ENCODE measurements at places on chromosomes 2 and 18. TPM values are rescaled to one million over a fixed set of nuclear protein-coding genes. Genes with fewer than 3 reads are reported as not detected.
A peak's percentile ranks its signal among the peaks of the same experiment; 100 is the strongest.

Gene DSG1
- polyA plus RNA-seq = 0.19 TPM

Gene TUBB8B
- not detected for polyA plus RNA-seq

Gene CFAP65
- polyA plus RNA-seq = 3.4 TPM

Gene CNGA3
- polyA plus RNA-seq = 2.3 TPM

GRCh38 chr2:240326246-240326645, 109.2 kb upstream of the GPC1 start:
- no peaks in the 10 kb centered on the region for H3K36me3 ChIP-seq
- H3K4me1 ChIP-seq = no peaks in the 10 kb centered on the region
- no peak for DNase-seq
- no peak overlapping the region for H3K27ac ChIP-seq
- H3K4me3 ChIP-seq = no peak overlapping the region

- H3K36me3 ChIP-seq = no peaks in the 10 kb centered on the region
- H3K4me1 ChIP-seq = no peaks in the 10 kb centered on the region
- DNase-seq = no peak
- no peak overlapping the region for H3K4me3 ChIP-seq
- no peak overlapping the region for H3K27ac ChIP-seq
- no peaks in the 10 kb centered on the region for H3K27me3 ChIP-seq
Observed at GRCh38 chr2:118902266-118903028, 39.5 kb upstream of the MARCO start.

DNA sequence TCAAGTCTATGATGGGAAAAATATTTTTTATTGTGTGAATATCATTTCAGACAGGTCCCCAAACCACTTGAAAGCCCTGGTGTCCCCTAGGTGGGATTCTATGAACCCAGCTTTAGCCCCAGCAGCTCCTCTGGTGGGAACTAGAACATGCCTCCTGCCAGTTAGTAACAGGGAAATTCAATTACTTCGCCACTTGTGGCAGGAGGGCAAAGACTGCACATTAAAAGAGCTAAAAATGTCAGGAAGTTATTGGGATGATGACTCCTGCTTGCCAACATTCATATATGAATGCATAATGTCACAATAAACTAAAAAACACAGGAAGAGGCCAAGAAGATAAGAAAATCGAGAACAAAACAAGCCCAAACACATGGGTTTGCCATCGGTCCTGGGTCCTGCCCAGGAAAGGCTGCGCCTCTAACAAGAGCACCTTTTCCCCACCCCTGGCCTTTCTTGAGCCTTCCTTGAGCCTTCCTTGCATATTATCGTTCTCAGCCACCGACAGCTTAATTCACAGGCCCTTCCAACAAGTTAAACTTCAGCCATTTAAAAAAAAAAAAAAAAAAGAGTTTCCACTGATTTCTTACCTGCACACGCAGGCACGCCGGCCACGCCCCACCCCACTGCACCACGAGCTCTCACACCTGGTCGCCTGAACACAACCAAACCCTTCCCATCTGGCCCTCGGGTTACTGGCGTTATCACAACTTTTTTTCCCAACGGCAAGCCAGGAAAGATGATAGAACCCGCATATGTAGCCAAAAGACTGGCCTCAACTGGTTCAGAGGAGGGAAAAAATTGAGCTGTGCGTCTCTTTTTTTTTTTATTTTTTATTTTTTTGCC, 23.4 kb downstream of the BCL11A start:
- peaks cover 10% of the 10 kb centered on the region for H3K36me3 ChIP-seq
- peak overlapping the region; percentile 93 for H3K27ac ChIP-seq
- H3K4me1 ChIP-seq = peaks cover 61% of the 10 kb centered on the region
- DNase-seq = peak; percentile 89

GRCh38 chr2:50018292-50018691, 864.0 kb upstream of the FSHR start:
- no peaks in the 10 kb centered on the region for H3K36me3 ChIP-seq

- no peaks in the 10 kb centered on the region for H3K36me3 ChIP-seq
- DNase-seq = no peak
- H3K27ac ChIP-seq = no peak overlapping the region
- H3K4me3 ChIP-seq = no peak overlapping the region
- H3K27me3 ChIP-seq = no peaks in the 10 kb centered on the region
Observed at GRCh38 chr2:65159906-65160305, 30.0 kb upstream of the RAB1A start.

- DNase-seq = no peak
- H3K4me1 ChIP-seq = no peaks in the 10 kb centered on the region
- H3K4me3 ChIP-seq = no peak overlapping the region
- H3K27ac ChIP-seq = no peak overlapping the region
- H3K27me3 ChIP-seq = no peaks in the 10 kb centered on the region
Observed at GRCh38 chr18:50240080-50240563, 26.2 kb downstream of the CFAP53 start.

DNA sequence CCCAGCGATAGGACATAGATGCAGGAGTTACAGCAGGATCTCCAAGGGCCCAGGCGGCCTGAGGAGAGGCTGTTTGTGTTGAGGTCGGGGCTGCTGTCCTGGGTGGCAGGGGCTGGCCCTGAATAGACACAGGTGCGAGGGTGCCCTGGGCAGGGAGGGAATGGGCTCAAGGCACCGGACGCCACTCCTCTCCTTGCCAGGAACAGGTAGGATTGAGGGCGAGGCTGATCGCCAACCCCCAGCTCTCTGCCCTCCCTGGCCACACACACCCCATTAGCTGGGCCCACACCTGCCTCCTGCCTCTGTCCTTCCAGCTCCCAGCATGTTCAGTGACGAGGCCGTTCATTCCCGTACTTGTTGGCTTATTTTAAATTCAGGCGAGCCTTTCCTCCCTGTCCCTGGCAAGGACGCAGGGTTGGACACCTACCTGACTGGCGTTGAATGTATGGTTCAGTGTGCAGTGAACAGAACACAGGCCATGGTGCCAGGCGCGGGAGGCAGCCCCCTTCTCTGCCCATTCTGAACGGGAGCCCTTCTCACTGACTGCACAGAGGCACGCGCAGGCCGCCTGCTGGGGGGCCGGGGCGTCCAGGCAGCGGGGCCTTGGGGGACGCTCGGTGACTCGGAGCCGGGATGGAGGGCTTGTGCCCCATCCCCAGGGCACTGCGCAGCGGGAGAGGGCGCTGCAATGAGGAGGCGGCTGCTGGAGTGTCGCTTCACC, 41.3 kb upstream of the SNED1 start:
- H3K4me3 ChIP-seq = no peak overlapping the region
- DNase-seq = no peak
- peaks cover 32% of the 10 kb centered on the region for H3K4me1 ChIP-seq
- H3K36me3 ChIP-seq = no peaks in the 10 kb centered on the region

DNA sequence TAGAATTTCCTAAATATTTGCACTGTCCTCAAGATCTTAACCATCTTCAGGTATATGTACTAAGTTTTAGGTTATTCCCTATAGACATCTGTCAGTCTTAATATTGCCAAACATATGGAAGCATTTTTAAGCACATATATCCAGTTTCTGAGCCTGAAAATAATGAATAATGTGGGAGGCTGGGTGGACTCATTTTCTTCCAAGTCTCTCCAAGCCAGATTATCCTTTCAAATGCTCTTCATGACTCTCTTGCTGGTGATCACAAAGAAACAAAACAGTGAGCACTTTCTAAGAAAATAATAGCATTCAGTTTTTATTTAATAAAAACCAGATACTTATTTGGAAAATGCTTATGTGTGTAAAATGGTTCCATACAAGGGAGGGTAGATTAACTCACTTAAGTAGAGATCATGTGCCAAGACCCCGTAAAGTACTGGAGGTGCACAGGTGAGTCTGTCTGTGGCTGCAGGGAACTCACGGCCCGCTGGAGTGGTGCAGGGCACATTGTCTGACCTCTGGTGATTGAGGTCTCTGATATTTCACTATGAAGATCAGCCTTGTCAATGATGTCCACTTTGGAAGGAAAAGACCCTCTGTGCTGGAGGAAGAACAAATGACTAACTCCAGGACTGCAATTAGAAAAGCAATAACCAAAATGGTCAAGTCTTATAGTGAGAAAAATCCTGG, 161.6 kb downstream of the TMEM18 start:
- H3K27ac ChIP-seq = no peak overlapping the region
- DNase-seq = no peak
- no peaks in the 10 kb centered on the region for H3K36me3 ChIP-seq
- no peaks in the 10 kb centered on the region for H3K27me3 ChIP-seq
- H3K4me1 ChIP-seq = no peaks in the 10 kb centered on the region

GRCh38 chr2:197078535-197078934, 152.0 kb upstream of the PGAP1 start:
- H3K4me1 ChIP-seq = no peaks in the 10 kb centered on the region
- no peaks in the 10 kb centered on the region for H3K27me3 ChIP-seq
- no peak overlapping the region for H3K27ac ChIP-seq
